ENCODE measurements at places on chromosomes 5 and 9.

GRCh38 chr5:151020304-151021110 is at the start of gene GPX3:
Gene GPX3, plus strand, starts transcription at chr5:151020591. Its CDS starts 64 bp downstream, at chr5:151020655.
- DNase-seq: peak; percentile 47

DNA sequence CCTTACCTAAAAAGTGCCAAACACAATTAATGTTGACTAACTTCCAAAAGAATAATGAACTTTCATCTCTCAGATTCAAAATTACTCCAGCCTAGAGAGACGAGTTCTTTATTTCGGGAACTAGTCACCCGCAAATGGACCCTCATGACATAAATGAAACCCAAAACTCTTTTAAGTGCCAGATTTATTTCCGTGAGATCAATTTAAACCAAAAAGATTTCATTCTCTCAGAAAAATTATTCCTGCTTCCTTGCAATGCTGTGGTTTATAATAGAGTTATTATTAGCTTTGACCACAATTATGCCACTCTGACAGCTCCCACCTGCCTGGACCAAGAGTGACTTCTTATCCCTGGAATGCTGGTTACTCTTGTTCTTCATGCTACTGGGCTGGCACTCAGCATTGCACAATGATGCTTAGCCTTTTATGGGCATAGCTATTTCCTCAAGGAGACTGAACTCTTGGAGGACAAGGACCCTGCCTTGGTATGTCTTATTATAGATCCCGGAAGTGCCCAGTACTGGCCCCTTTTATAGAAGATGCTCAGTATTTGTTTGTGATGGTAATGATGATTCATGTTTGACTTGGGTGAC is 183.5 kb downstream of the SNX18 start:
- peak; percentile 95 for DNase-seq

- DNase-seq: peak; percentile 34
These were observed 106.1 kb upstream of the SLC44A1 start for GRCh38 chr9:105138306-105138801.

GRCh38 chr5:68406767-68407241 is 191.2 kb downstream of the PIK3R1 start:
- no peak for DNase-seq

- DNase-seq: peak; percentile 58
These were observed 57.4 kb downstream of the LHFPL2 start for GRCh38 chr5:78591138-78591612.

- no peak for DNase-seq
These were observed 975.7 kb upstream of the WWC1 start for GRCh38 chr5:167315762-167316161.

DNA sequence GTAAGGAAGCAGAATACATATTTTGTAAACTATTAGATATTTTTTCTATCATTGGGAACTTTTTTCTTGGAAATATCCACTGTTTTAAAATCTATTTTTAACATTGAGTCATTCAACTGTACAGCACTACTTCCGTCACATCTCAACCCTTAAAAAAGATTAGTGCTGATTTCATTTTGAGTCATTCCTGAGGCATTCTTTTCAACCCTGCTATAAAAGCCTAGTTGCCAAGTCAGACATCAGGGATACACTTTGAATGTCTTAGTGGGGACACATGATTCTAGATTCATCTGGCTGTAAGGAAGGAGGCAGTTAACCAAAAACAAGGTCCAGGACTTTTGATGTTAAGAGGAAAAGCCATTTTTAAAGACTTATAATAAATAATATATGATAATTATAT is 160.9 kb downstream of the GIN1 start:
- peak; percentile 77 for DNase-seq

DNA sequence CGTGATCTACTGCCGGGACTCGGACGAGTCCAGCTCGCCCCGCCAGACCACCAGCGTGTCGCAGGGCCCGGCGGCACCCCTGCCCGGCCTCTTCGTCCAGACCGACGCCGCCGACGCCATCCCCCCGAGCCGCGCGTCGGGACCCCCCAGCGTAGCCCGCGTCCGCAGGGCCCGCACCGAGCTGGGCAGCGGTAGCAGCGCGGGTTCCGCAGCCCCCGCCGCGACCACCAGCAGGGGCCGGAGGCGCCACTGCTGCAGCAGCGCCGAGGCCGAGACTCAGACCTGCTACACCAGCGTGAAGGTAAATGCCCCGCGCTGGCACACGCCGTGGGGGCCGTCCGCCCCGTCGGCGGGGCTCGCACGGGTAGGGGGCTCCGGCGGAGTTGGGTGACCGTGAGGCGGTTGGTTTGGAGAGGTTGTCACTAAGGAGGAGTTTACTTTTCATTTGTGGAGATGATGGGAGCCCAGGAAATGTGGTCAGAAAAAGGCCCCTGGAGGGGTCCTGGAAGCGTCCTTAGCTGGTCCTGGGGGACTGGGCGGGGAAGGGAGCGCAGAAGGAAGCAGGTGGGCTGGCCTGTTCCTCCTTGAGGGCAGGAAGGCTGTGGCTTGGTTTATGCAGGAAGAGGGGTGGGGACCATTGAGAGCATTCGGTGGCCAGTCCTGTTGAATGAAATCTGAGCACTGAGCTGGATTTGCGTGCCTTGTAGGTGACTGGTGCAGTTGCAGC is 647 bp downstream of the PDE8B start:
- DNase-seq: no peak

DNA sequence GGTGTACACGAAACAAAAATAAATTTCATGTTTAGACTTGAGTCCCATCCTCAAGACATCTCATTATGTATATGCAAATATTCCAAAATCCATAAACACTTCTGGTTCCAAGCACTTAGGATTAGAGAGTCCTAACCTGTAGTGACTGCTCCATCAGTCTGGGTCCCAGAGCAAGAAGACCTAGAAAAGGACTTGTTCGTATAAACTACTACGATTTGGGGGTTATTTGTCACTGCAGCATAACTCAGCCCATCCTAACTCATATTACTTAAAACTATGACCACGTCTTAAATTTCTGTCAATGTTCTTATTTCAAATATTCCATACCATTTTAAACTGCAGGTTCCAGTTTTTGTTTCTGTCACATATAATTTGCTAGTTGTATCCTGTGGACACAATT is 463.0 kb downstream of the AGTPBP1 start:
- DNase-seq: no peak

- no peak for DNase-seq
These were observed 354.4 kb downstream of the DIRAS2 start for GRCh38 chr9:90288275-90288639.

GRCh38 chr5:143693651-143694252 is 118.2 kb upstream of the HMHB1 start:
- DNase-seq: peak; percentile 41

GRCh38 chr5:55821731-55822512 is 29.2 kb upstream of the IL31RA start:
- DNase-seq: no peak

- DNase-seq: no peak
These were observed 38.0 kb downstream of the ZNF622 start for GRCh38 chr5:16427587-16427986.

- DNase-seq: no peak
These were observed 75.8 kb downstream of the AOPEP start for GRCh38 chr9:94802251-94802650.

- no peak for DNase-seq
These were observed 750 bp downstream of the TRIM36 start for GRCh38 chr5:115168829-115169486.

DNA sequence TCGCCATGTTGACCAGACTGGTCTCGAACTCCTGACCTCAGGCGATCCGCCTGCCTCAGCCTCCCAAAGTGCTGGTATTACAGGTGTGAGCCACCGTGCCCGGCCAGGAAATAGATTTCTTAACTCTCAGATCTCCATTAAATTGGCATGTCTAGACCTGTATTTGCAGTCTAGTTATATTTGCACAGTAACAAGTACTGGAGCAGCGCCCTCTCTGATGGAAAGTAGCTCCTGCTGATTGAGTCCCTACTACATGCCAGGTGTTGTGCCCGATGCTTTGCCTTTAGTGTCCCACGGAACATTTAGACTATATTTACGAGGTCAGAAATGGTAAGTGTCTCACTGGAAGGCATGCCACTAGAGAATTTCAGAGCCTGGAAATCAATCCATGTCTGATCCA is 15.8 kb upstream of the TMED9 start:
- DNase-seq: no peak

- DNase-seq: no peak
These were observed 40.9 kb downstream of the ABLIM3 start for GRCh38 chr5:149182241-149182640.

DNA sequence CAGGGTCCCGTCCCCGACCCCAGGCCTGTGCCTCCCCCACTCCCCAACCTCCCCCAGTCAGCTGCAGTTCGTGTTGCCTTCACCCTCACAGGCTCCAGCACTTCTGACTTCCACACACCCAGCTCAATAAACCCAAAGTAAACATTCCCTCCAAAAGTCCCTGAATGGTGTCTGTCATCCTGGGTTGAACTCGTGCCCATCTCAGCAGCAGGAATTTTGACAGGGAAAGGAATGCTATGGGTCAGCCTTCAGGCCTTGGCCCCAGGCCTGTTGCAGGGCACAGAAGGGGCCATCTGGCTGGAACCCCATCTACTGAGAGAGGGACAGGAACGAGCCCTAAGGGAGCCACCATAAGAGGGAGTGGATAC is 29.6 kb upstream of the CNOT6 start:
- DNase-seq: no peak

DNA sequence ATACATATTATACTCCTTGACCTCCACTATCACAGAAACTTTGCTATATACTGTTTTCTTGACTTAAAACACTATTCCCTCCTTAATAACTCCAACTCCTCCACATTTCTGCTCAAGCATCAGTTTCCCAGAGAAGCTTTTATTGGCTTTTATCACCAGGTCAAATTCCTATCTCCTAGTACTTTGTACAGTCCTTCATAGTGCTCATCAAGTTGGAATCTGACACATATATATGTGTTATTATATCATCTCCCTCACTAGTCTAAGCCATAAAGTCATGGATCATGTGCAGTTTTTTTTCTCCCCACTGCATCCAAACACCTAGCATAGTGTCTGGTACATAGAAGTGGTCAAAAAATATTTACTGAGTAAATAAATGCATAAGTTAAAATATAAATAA is 59.1 kb downstream of the BHMT start:
- DNase-seq: no peak

DNA sequence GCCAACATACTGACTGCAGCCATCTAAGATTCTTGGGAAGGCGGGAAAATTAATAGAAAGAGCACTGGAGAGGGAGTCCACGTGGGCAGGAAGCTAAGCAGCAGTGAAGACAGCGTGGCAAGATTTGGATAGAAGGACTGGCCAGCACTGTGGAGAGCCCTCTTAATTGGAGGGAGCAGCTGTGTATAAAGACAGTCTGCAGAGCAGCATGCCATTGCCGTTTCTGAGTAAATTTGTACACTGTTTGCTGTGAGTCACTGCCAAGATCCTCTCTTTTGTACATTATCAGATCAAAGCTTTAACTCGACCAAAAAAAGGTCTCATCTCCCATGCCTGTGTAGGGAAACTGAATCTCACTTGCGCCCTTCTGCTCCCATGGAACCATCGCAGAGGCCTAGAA is 45.3 kb downstream of the INSYN2B start:
- DNase-seq: peak; percentile 6

- DNase-seq: no peak
These were observed 31.2 kb downstream of the NKD2 start for GRCh38 chr5:1039706-1040260.

DNA sequence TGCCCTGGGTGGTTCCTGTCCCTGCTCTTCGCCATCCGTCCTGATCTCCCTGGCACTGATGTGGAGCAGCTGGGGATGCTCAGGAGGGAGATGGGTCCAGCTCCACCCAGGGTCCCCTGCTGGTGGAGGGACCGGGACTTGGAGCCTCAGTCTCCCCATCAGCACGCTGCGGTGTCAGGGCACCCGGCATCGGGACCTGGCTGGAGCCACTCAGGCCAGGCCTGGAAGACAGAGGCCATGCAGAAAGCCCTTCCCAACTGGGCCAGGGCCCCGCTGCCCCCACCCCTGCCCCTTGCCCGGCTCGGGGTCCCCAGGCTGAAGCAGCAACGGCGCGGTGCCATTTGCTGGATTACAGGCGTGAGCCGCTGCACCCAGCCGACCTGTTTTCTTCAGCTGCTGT is 40.3 kb upstream of the NSMF start:
- DNase-seq: no peak

- DNase-seq: no peak
These were observed 845.9 kb downstream of the CDH9 start for GRCh38 chr5:26192486-26192885.

DNA sequence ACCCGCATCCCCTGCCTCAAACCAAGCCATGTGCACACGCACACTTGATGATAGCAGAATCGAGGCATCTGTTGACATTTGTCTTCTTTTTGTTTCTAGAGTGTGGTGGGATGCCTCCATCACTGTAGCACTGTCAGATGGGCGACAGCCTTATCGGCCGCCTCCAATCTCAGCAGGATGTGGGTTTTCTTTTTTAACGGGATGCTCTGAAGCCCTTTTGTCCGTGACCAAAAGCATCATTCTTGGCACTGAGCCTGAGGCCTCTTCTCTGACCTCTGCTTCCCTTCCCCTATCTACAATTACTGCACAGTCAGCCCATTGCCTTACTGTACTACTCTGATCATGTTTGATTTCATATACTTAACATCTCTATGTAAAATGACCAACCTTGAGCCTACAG is 78.3 kb downstream of the LMNB1 start:
- DNase-seq: no peak

- no peak for DNase-seq
These were observed 13.2 kb downstream of the TTC39B start for GRCh38 chr9:15293804-15294316.

GRCh38 chr9:34437006-34437925 is 21.1 kb downstream of the FAM219A start:
- peak; percentile 56 for DNase-seq

- no peak for DNase-seq
These were observed 4.7 kb upstream of the CLTB start for GRCh38 chr5:176420972-176421544.

GRCh38 chr9:122084026-122084675 is 9.0 kb downstream of the TTLL11 start:
- DNase-seq: peak; percentile 34

GRCh38 chr5:110769000-110769681 is 30.3 kb downstream of the SLC25A46 start:
- DNase-seq: peak; percentile 81

DNA sequence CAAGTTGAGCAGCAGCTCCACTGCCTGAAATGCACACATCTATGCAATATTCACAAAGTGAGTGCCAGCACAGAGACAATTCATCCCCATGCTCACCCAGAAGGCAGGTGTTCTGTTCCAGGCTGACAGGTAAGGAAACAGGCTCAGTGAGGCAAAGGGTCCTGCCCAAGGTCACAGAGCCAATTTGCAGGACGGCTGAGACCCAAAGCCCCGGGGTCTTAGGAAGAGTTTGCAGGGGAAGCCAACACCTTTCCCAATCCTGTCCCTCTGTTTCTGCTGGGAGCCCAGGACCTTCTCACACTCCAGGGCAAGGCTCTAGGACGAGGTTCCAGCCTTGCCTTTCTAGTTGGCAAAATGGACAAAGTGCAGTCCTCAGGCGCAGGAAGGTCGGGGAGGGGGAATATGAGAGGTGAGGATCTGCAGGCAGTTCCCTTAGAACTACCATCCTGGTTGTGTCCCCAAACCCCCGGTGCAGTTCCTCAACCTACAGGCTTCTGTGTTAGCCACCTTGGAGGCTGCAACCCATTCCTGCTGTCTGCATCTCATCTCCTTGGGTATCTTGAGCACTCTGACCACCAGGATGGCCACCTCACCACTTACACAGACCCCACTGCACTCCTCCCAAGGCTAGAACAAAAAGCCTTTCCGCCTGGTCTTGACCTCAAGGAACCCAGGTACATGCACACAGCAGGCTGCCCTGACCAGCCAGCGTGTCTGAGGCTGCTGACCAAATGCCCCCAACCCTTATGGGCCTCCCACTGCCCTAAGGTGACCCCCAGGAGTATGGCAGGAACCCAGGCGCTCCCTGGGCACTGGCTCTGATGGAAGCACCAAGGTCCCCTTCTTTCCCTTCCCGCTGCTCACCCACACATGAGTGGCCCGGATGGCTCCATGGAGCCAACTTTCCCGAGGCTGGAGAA is 1.9 kb upstream of the BRD3 start:
- DNase-seq: no peak
